NCI-H748 treated with DMSO at 0.1 percent for 48 hours (cell line): ENCODE measurements at places on chromosomes 1 and 21.
A peak's percentile ranks its signal among the peaks of the same experiment; 100 is the strongest.

DNA sequence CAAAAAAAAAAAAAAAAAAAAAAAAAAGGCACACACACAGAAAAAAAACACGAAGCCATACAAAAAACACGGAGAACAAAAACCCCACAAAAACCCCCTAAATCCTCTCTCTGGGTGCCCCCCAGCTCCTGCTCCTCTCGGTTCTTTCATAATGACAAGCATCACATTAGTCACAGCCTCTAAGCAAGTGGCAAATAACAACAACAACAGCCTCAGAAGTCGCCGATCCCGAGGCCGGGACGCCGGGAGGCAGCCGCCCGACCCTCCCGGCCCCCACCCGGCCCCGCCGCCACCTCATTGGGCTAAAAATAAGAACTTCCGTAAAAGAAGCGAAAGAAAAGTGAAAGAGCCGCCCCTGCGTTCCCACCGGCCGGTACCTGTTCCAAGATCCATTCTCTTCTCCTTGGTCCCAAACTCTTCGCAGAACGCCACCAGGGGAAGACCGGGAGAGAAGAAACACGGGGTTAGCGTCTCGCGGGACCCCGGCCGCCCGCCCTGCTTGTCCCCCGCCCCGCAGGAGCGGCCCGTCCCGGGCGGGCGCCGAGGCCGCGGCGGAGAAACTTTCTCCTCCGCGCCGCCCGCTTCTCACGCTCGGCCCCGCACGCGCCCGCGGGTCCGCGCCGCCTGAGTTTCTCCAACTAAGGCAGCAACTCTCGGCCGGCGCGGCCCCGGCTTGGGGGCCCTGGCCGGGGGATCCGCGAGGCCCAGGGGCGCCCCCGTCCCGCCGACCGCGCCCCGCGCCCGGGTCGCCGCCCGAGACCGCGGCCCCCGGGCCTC, 102.8 kb downstream of the CASZ1 start:
- DNase-seq, result no peak

GRCh38 chr1:55192093-55192492, 23.1 kb downstream of the USP24 start:
- peak; percentile 69 for DNase-seq

- no peak for DNase-seq
Observed at GRCh38 chr1:18316764-18317163, 164.0 kb upstream of the KLHDC7A start.

GRCh38 chr1:220922951-220923350, 43.7 kb downstream of the HLX start:
- DNase-seq, result peak; percentile 22

DNA sequence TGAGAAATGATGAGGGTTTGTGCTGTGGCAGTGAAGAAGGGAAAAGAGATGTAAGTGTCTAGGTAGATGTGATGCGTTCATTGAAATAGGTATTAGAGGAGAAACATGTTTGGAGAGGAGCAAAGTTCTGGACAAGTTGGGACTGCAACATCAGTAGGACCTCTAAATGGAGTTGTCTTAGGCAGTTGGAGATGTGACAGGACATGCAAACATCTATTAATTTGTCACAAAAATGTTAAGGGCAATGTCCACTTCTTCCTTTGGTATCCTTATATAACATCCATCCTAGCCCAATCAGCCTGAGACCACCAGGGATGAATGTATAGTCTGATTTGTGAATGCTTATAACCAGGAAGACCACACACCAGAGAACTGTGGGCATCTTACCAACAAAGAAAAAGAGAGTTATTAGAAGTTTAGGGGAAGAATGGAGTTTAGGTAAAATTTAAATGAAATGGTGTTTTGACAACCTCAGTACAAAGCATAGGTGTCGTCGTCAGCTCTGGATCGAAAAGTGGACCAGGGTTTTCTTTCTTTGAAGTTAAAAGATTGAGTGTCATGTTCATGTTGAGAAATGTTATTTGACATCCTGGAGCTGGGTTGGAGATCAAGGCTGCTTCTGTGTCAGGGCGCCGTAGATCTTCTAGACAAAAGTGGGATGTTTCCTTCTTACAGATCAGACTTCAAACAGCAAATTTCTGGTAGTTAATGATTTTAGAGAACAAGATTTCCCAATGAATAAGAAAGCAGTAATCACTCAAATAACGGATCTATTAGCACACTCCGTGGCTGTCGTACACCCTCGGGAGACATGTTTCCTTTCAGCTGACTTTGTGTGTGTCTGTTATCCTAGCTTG, 8.7 kb downstream of the COA6 start:
- no peak for DNase-seq

DNA sequence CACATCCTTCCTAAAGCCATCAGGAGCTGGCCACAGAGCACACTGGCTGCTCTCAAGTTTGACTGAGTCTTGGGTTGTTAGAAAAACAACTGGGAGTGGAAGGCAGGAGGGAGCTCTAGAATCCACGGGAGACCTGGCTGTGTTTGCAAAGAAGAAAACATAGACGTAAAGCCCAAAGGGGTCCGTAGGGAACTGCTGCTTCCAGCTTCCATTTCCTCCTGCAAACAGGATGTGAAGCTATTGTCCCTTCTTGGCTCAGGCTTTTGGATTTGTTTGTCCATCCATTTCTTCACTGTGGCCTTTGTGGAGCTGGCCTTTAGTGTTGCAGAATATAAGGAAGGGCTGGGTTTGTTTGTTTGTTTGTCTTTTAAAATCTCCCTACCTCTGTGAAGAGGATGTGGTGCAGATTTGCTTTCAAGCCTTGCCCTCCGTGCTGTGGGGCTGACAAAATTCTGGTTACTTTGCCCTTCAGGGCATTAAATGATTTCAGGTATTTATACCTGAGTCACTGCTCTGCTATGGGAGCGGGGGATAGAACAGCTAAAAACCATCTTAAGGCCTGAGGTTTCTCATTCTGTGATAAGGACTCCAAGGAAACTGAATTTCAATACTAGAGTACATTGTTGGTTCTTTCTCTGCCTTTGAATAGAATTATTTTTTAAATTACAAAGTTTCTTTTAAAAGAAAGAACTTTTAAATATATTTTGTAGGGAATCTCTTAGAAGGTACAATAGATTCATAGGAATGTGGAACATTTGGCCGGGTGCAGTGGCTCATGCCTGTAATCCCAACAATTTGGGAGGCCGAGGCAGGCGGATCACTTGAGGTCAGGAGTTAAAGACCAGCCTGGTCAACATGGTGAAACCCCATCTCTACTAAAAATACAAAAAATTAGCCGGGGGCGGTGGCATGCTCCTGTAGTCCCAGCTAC, 74.3 kb downstream of the MPZL1 start:
- DNase-seq, result peak; percentile 48

- DNase-seq, result peak; percentile 12
Observed at GRCh38 chr1:244450597-244451538, 841 bp downstream of the ADSS2 start.

GRCh38 chr1:160954158-160955104, at the start of gene ITLN2:
Gene ITLN2 (minus strand): TSS chr1:160954809. CDS start chr1:160954741, 68 bp downstream.
- DNase-seq, result no peak

DNA sequence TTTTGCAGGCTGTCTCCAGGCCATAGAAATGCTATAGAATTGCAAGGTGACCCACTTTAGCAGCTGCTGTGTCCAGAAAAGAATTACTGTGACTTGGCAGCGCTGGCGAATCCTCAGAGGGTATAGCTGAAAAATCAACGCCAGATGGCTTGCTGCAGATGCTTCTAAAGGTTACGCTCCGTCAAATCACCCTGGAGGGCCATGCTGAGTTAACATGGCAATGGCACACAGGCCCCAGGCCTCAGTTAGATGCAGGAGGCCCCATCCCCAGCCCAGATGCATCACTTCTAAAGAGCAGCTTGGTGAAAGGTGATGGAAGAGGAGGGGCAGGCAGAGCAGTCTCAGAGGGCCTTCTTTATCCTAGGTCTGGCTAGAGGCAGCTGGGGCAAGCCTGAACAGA, 18.0 kb downstream of the KIAA1614 start:
- DNase-seq, result no peak

DNA sequence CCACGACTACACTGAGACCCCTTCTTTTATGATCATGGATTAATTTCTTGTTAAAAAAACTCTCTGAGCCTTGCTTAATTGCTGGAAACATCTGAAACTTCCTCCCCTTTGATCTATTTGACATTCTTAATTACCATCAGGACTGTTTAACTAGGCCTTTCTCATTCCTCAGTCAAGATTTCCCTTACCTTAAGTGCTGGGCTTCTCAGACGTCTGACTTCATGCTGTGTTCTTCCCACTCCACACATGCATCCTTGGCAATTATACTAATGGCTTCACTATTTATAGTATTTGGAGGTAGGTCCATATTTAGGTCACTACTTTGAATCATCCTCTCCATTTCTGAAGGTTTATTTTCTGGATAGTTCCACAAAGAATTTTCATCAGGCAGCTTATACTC, 341.3 kb upstream of the TMPRSS15 start:
- no peak for DNase-seq

DNA sequence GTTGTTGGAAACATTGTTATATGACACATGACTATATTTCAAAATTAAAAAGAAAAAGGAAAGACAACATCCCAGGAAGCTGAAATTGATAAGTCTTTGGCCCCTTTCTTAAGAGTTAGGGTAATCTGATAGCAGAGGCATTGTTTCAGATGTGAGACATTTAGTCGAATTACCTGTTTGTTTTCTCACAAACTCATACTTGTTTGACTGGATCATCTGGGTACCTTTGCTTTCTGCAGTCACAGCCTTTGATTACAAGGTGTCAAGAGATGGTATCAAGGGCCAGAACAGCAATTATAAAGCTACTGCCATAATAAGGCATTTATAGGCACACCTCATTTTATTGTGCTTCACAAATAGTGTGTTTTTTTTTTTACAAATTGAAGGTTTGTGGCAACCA, 136.3 kb downstream of the DUSP10 start:
- DNase-seq, result no peak

GRCh38 chr1:201275253-201275666, 8.0 kb upstream of the PKP1 start:
- no peak for DNase-seq

GRCh38 chr21:10627316-10627863, 106.0 kb downstream of the TPTE start:
- no peak for DNase-seq
